ENCODE measurements at places on chromosomes 2 and 18. TPM values are rescaled to one million over a fixed set of nuclear protein-coding genes. Genes with fewer than 3 reads are reported as not detected.

The GAREM2 gene
- 8.7 TPM for polyA plus RNA-seq

The ESPNL gene
- polyA plus RNA-seq, result 0.86 TPM

The LRRTM1 gene
- 19.3 TPM for polyA plus RNA-seq

The C2orf80 gene
- 0.58 TPM for polyA plus RNA-seq

The SALL3 gene
- polyA plus RNA-seq, result 11.0 TPM

The POTEJ gene
- polyA plus RNA-seq, result not detected

The EVX2 gene
- 0.04 TPM for polyA plus RNA-seq

The GMPPA gene
- polyA plus RNA-seq, result 29.7 TPM
